ENCODE measurements at places on chromosomes 4 and X.

DNA sequence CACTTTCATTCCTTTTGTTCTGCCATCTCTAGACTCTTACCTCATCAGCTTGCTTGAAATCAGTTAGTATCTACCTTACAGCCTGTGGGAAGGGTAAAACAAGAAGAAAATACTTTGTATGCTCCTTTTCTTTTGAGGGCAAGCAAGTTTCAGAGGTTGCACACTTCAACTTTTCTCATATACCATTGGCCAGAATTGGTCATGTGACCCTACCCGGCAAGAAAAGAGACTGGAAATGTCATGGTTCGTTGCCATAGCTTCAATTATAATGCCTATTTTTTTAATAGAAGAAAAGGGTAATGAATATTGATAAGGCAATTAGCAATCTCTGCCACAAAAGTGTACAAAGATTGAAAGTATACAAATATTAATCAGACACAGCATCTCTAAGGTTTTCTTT, 346.7 kb upstream of the TACR3 start:
- DNase-seq = no peak

- no peak for DNase-seq
These were observed 527.7 kb downstream of the ANKRD50 start for GRCh38 chr4:124184792-124185191.

DNA sequence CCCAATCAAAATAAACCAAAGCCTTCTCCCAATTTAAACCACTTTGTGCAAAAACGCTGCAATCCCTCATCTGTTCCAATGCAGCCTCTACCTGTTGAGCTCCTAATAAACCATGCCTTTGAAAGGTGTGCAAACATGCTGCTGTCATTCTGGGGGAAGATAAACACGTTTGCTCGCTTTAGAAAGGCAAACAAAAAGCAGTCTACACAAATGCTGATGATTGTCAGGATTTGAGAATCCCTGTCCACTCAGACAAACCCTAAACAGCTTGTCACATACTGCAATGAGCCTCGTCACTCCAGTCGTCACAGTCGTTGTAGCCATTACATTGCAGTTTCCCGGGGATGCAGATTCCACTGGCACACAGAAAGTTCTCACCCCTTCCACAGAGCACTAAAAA, 145.2 kb downstream of the CORIN start:
- no peak for DNase-seq

GRCh38 chr4:88828842-88829571, 131.4 kb upstream of the NAP1L5 start:
- DNase-seq = no peak

DNA sequence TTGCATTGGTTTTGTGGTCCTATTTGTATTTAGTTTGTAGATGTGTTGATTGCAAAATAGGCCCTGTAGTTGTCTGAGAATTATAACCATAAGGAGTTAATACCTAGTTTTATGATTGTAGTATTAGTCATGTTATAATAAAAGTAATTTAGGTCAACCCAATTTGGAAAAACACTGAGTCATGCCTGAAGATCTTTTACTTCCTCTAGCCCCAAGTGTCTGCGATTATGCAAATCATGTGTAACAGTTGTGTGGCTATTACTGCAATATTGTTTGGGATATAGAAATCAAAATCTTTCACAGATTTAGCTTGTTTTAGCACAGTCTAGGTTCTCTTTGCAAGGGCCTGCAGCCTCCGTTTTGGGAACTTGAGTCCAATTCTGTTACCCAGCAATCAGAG, 12.6 kb downstream of the SRD5A3 start:
- DNase-seq = no peak

DNA sequence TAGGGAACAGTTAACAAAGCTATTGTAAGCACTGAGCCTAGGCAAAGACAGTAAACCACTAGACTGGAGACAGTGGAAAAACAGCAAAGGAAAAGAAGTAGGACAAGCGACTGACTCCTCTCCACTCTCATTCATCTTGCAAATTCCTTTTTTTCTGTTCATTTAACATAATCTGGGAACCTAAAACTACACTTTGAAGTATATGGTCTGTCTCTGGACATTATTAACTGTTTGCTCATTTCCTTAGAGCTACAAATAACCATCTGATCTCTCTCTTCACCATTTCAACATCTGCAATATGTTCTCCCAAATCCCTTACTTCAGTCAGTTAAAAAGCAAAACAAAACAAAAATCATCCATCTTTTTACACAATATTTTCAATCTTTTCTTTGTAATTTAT, 642 bp downstream of the HMGN5 start:
- DNase-seq = no peak

DNA sequence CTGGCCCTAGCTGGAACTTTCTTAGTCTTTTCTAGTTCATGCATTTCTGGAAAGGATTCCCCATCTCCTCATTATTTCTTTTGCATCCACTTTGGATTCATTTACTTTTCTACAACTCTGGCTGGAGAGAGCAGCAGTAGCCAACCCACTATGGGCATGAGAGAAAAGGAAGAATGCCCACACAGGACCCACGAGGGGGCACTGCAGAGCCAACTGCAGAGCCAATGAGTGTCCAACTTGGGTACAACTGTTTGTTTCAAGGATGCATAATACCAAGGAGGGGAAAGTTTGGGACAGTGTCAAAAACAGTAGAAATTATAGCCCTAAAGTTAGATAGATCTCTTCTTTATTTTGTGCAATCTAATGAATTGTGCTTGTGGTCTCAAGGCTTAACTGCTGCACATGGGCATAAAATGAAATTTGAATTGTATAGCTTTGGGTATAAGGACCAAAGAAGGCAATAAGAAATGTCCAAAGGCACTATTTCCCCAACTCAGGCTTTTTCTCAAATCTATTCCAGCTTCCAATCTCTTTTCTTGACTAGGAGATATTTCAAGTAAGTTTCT, 230.6 kb downstream of the NSUN7 start:
- no peak for DNase-seq

DNA sequence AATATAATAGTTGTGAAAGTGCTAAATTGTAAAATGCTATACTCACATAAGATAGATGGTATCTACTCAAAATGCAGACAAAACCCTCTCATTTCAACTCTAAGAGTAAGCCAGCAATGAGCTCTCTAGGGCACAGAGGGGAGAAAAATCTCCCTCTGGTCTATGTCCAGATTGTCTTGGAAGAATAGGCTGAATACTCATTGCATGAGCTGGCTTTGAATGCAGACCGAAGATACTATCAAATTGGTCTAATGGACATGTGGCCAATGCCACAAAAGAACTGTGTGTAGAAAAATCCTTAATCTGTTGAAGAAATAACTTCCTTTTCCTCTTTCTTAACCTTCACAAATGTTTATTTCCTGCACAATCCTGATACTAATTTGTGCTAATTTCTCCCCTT, 3.5 kb downstream of the ZXDA start:
- no peak for DNase-seq

DNA sequence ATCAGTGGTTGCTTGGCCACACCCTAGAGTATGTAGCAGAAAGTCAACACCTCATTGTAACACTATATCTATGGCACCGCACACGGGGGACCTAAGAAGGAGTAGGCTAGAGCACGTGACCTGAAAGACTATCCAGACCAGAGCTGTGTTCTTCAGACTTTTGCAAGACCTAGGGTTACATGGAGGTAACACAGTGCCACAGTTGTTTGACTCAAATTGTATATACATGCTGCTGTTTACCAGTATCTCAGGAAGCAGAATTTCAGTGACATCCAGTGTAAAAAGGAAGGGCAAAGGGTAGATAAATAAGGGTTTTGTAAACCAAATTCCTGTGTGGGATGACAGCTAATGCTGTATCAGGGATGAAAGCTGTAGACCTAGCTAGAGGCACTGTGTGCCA, 30.2 kb downstream of the PNMA6A start:
- no peak for DNase-seq

DNA sequence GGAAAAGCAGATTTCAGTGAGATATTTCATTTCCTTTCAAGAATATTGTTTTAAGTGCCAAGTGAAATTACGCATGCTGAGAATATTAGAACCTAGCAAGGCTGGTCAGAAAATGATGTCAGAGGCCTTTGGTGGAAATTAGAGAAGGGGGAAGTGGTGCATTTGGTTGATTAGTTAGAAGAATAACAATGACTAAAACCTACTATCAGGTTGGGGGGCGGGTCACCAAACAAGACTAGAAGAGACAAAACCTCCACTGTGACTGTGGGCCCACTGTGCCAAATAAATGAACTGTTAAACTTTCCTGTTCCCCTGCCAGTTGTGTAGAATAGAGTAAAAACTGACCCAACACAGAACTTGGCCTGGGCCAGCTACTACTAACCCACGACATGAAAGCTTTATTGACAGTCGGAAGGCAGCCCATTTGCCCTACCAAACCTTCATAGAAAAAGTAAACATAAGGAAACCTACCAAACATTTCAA, 2.9 kb downstream of the RAPGEF2 start:
- DNase-seq = no peak

DNA sequence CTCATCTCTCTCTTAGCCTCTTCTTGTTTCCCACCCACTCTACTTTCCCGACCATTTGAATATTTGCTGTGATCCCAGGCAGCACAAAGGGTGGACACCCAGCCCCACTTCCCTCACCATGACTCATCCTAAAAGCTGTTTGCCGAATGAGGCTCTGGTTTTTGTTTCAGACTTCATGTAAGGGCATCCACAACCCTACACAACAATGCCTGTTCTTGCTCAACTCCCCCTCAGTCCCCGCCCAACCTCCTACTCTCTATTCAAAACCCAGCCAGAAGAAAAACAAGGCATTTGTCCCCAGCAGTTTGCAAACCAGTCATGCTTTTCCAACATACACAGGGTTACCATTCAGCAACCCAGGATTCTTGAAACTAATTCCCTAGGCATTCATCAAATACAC, 516.5 kb upstream of the CNKSR2 start:
- DNase-seq = no peak

DNA sequence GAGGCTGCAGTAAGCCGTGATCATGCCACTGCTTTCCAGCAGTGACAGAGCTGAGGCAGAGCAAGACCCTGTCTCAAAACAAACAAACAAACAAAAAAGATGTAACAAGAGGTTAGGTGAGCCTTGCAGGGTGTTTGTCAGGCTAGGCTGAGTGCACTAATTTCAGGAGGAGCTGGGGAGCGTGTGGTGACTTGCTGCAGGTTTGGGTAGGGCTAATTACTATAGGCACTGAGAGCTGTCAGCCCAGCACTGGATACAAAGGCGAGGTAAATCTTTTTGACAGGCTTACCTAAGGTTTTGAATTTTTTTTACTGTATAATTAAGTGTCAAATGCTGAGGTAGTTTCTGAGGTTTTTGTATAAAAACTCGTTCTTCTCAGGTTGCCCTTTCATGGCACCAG, 29.8 kb upstream of the SH3D19 start:
- no peak for DNase-seq

DNA sequence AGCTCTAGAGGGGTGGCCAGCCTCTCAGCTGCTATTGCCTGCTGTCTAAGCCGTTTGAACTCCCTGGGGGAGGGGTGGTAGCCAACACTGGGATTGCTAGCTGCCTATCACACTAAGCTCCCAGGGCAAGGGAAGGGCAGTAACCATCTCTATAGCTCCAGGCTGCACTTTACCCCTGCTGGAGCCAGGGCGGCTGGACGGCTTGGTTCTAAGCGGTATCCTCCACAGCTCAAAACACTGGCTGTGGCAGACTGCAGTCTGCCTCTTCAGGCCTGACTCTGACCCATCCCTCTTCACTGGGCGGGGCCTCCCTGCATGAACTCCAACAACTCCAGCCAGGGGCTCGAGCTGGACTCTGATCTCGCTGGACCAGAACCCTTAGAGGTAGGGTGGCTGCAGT, 55.3 kb upstream of the GNRHR start:
- DNase-seq = no peak

DNA sequence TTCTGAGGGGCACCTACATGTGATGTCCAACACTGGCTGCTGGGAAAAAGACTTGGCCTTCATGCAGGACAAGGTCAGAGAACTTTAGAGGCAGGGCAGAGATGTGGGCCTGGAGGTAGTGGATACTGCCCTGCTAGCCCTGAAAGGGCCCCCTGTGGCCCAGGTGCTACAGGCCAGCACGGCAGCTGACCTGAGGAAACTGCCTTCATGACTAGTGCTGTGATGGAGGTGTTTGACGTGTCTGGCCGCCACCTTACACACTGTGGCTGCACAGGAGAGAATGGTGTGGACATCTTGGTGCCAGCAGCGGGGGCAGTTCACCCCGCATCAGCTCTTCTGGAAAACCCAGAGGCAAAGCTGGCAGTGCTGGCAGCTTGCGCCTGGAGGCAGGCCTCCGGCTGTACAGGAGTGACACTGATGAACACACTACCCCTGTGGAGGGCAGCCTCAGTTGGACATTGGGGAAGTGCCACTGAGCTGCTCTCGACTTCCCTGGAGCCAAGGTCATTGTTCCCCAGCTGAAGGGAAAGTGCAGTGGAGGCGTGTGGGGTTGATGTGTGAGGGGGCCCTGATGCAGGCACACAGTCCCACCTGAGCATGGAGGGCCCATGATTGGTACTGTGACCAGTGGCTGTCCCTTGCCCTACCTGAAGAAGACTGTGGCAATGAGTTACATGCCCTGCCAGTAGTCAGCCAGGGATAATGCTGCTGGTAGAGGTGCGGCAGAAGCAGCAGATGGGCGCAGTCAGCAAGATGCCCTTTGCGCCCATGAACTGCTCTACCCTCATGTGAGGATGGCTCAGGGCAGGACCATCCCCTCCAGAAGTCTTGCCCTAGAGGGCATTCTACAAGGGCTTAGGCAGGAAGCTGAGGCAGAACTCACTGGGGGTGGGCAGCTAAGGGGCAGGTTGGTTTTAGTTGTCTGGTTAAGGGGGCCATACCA, 36.9 kb downstream of the COQ2 start:
- no peak for DNase-seq

DNA sequence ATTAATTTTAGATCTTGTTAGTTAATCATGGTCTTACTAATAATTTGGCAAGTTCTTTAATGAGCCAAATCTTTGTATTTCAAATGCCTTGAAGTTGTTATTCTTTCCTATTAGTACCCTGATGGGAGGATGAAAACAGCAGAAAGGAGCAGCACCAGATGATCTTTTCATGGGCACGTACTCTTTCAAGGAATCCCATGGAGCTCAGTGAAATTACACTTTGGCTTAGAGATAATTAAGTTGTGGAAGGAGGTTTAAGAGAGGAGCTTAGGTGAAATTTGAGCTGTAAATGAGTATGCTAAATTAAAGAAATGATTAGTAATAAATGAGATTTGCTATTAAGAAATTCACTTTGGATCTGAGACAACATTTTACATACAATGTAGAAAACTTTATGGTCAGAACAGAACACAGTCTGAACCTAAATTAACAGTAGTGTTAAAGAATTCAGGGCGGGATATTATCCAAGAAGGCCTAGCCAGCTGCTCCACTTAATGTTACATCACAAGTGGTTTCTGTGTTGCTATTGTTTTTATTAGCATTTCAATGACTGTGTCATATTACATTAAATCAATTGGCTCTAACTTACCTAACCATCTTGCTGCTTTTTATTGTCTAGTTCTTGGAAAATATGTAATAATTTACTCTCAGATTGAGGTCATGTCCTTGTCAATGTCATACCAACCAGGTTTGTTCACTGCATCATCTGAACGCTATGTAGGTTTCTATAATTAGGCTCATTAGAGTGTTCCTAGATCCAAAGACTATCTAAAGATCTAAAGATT, 3.9 kb downstream of the MTHFD2L start:
- no peak for DNase-seq

- no peak for DNase-seq
These were observed 69.9 kb downstream of the SEL1L3 start for GRCh38 chr4:25792876-25793275.

Data from right renal cortex interstitium (tissue), 3 donors.